ENCODE measurements at places on chromosomes 5 and 9.

DNA sequence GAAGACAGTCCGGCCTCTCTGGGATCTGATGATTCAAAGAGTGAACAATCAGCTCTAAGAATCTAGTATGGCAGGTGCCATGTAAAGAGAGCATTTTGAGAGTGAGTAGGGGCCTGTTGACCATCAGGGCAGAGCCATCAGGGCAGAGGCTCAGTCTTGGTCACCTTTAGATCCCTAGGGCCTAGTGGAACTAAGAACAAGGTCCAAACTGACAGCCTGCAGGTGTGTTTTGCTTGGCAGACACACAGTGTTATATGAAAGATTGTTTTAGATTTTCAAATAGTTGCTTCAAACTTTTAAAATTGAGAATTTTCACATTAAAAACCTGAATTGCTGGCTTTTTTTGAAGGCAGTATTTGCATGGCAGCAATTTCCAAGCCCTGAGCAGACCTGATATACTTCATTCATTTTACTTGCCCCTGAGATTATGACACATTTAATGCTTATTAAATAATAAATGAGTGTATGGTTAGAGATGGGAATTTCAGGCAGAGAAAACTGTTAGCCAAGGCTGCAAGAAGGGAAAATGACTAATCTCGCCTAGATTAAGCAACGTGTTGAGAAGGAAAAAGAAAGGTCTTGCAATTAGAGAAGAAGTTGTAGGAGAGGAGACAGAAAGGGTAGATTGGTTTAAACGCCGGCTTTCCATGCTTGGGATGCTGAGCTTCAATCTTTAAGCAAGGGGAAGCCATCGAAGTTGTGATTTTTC is 279.6 kb downstream of the ARRDC3 start:
- no peak for DNase-seq

- DNase-seq, result no peak
Measured at GRCh38 chr5:171706736-171707441, 78.7 kb upstream of the SMIM23 start.

GRCh38 chr5:35233601-35234000 is 3.3 kb upstream of the PRLR start:
- no peak for DNase-seq

- DNase-seq, result no peak
Measured at GRCh38 chr5:14591548-14591947, 10.0 kb downstream of the OTULINL start.

- DNase-seq, result no peak
Measured at GRCh38 chr9:78549711-78550110, 252.8 kb downstream of the PSAT1 start.

DNA sequence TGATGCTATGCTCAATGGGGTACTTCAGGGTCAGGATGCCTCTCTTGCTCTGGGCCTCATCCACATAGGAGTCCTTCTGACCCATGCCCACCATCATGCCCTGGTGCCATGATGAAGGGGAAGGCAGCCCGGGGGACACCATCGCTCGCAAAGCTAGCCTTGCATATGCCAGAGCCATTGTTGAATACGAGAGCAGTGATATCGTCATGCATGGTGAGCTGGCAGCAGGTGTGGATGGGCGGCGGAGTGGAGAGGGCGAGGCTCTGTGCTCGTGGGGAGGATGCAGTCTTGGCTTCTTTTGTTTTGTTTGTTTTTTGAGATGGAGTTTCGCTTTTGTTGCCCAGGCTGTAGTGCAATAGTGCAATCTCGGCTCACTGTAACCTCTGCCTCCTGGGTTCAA is 17.2 kb upstream of the SPZ1 start:
- DNase-seq, result no peak

- DNase-seq, result no peak
Measured at GRCh38 chr5:73652391-73652790, 26.4 kb downstream of the ARHGEF28 start.

DNA sequence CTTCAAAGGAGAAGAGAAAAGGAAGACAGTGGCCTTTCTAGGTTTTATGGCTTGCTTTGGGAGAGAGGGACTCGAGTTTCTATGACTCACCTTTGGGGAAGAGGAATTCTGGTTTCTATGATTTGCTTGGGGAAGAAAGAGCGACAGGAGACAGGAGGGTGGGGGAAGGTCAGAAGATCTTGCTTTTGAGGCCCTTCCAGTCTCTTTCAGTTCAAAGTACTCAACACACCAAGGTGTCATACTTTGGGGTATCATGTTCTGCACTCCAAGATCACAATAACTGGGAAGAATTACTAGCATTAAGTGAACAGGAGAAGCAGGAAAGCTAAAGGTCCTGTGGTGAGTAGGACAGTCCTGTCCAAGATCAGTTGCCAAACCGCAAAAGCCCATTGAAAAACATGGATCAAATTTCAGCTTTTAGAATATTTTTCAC is 324.5 kb downstream of the ARHGEF28 start:
- no peak for DNase-seq

DNA sequence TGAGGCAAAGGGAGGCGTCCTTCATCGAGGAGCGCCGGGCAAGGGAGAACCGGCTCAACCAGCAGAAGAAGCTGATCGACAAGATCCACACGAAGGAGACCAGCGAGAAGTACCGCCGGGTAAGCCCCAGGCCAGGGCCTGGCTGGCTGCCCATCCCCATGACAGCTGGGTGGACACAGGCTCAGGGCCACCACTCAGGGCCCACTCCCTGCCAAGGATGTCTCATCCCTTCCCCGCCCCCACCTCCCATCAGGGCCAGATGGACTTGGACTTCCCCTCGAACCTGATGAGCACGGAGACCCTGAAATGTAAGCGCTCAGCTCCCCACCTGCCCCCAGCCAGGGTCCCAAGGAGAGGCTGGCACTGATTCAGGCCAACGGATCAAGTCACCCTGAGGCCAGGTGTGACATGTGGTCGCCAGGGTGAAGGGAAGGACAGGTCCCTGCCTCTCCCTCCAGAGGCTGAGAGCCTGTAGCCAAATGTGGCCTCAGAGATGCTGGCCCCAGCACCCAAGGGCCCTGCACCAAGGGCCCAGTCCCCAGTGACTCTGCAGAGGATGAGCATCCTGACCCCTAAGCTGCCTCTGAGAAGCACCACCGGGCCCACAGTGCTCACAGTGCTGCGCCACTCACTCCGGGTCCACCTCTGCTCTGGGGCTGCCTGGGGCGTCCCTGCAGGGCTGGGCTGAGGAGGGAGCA is 3.1 kb upstream of the RABL6 start:
- no peak for DNase-seq

All from stimulated activated naive CD4-positive, alpha-beta T cell (primary cell).